ENCODE measurements at places on chromosomes 7 and 10. TPM values are rescaled to one million over a fixed set of nuclear protein-coding genes. Genes with fewer than 3 reads are reported as not detected.
A peak's percentile ranks its signal among the peaks of the same experiment; 100 is the strongest.

DNA sequence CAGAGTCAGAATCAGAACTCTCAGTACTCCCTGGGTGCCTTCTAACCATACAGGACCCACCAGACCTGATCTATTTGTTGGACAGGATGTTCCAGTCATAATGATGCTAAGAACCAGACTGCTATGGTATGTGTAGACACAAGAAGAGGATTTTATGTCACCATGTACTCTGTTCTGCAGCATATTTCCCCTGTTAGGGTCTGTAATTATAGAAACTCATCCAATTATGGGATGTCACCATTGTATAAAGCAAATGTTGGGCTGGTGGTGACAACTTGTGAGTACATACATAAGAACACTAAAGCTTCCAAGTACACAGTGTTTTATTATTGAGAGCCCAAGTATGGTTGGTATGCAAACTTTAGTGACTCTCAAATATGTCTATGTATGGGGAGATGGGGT, 67.1 kb upstream of the AGBL3 start:
- H3K36me3 ChIP-seq: no peaks in the 10 kb centered on the region
- DNase-seq: no peak
- no peak overlapping the region for H3K27ac ChIP-seq
- H3K4me1 ChIP-seq: no peaks in the 10 kb centered on the region
- no peak overlapping the region for H3K4me3 ChIP-seq

- H3K4me1 ChIP-seq: peaks cover 6% of the 10 kb centered on the region
- H3K36me3 ChIP-seq: no peaks in the 10 kb centered on the region
- no peak within 1 kb of the TSS for H3K27ac ChIP-seq
- no peak within 1 kb of the TSS for H3K4me3 ChIP-seq
- DNase-seq: no peak
These were observed at the start of gene AKR1B15 for GRCh38 chr7:134548877-134549276. Gene AKR1B15 (plus strand): TSS chr7:134549110. CDS start chr7:134564620, 15,510 bp downstream.

DNA sequence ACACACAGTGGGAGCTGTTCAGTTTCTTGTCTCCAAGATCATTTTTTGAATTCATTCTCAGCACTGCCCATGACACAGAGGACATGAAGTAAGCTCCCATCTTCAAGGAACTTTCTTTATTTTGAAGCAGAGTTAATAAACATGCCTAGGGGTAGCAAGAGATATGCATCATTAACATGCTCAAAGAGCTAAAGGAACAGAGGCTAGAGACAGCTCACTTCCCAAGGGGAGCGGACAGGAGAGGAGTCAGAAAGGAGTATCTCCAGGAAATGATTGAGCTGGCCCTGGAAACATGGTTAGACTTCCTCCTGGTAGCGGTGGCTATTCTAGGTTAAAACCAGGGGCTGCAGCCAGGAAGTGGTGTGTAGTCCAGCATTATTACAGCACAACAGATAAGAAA, 135.9 kb downstream of the GPAM start:
- H3K27me3 ChIP-seq: peaks cover 4% of the 10 kb centered on the region
- H3K27ac ChIP-seq: no peak overlapping the region
- H3K4me1 ChIP-seq: no peaks in the 10 kb centered on the region
- H3K4me3 ChIP-seq: no peak overlapping the region
- no peak for DNase-seq

- no peak for DNase-seq
- H3K4me3 ChIP-seq: no peak overlapping the region
- H3K27ac ChIP-seq: no peak overlapping the region
- peaks cover 8% of the 10 kb centered on the region for H3K36me3 ChIP-seq
- no peaks in the 10 kb centered on the region for H3K27me3 ChIP-seq
These were observed 73.8 kb downstream of the CUL1 start for GRCh38 chr7:148772297-148773089.

DNA sequence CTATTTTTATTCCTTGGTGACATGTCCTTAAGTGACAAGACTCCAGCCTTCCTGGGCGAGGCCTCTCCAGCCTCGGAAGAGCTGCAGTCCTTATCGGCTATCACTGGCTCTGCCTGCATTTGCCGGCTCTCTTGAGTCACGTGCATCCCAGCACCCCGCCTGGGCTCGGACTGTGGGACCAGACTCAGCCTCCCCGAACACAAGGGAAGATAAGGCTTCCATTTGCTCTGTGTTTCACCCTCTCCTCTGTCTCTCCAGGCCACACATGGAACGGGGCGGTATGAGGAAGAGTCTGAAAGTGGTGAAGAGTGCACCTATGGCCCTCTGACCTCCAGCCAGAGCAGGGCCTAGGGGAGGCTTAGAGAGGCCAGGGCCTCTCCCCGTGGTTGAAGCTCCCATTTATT, 4.7 kb downstream of the GDF2 start:
- no peaks in the 10 kb centered on the region for H3K4me1 ChIP-seq
- peaks cover 14% of the 10 kb centered on the region for H3K27me3 ChIP-seq
- no peaks in the 10 kb centered on the region for H3K36me3 ChIP-seq
- no peak overlapping the region for H3K4me3 ChIP-seq
- DNase-seq: no peak
- H3K27ac ChIP-seq: no peak overlapping the region

- no peaks in the 10 kb centered on the region for H3K36me3 ChIP-seq
- H3K27ac ChIP-seq: no peak overlapping the region
- H3K4me3 ChIP-seq: no peak overlapping the region
- no peaks in the 10 kb centered on the region for H3K4me1 ChIP-seq
These were observed 34.8 kb downstream of the CFAP43 start for GRCh38 chr10:104197364-104197763.

DNA sequence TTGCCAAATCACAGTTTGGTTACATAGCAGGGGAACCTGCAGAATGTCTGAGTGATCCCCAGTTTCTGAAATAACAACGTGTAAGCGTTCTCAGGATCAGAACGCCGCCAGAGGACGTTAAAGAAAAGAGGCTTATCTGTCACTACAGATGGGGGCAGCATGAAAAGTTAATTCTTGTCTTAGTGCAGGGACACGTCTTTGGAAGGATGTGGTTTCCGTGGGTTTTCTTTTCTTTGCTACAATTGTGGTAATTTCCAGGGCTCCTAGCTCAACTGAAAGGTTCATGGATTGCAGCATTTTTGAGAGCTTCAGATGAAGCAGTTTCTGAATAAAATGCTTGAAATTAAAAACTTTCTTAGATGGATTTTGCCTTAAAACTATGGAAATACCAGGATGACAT, 106.6 kb downstream of the PRKCQ start:
- peaks cover 12% of the 10 kb centered on the region for H3K27me3 ChIP-seq
- peaks cover 11% of the 10 kb centered on the region for H3K36me3 ChIP-seq
- H3K4me3 ChIP-seq: no peak overlapping the region
- H3K4me1 ChIP-seq: peaks cover 30% of the 10 kb centered on the region
- no peak overlapping the region for H3K27ac ChIP-seq

DNA sequence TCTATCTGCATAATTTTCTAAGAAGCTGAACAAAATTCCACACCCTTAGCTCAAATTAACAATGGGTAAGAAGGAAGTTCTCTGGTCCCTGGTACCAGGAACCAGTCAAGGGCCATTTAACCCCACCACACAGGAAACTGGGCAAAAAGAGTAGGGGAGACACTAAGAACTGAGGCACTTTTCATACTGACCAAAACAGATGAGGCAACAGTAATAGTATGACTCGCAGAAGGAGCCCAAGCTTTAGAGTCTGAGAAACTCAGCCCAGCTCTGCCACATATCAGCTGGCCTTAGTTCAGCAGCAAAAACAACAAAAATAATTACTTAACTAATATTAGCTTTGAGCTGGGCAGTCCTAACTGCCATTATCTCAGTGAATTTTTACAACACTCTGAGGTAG, 221.2 kb downstream of the FAM107B start:
- H3K27me3 ChIP-seq: no peaks in the 10 kb centered on the region
- H3K4me1 ChIP-seq: peaks cover 87% of the 10 kb centered on the region
- H3K36me3 ChIP-seq: peaks cover 8% of the 10 kb centered on the region
- H3K27ac ChIP-seq: no peak overlapping the region
- H3K4me3 ChIP-seq: peak overlapping the region; percentile 48

DNA sequence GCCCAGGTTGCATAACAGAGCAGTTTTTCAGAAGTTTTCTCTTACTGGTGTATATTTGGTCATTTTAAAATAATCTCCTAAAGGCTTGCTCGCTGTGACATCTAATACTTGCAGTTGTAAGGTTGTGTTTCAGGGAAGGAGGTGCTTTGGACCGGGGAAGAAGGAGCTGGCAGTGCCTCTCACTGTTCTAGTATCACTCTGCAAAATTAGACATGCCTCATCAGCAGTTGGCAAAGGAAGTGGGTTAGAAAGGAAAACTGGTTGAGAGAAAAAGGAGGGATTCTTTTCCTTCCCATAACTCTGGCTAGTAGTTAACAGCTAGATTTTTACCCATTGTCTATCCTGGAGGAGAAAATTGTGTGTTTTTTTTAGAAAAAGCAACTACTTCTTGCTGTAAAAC, 34.8 kb downstream of the CUL1 start:
- H3K27me3 ChIP-seq: no peaks in the 10 kb centered on the region
- peaks cover 14% of the 10 kb centered on the region for H3K4me1 ChIP-seq
- H3K36me3 ChIP-seq: peaks cover 27% of the 10 kb centered on the region
- no peak overlapping the region for H3K27ac ChIP-seq
- H3K4me3 ChIP-seq: no peak overlapping the region
- no peak for DNase-seq

PIP gene
- polyA plus RNA-seq: not detected

CAMK2B gene
- polyA plus RNA-seq: not detected

IL6 gene
- 35.9 TPM for polyA plus RNA-seq
